ENCODE measurements at places on chromosomes 11 and 22. TPM values are rescaled to one million over a fixed set of nuclear protein-coding genes. Genes with fewer than 3 reads are reported as not detected.

VSTM5 gene
- total RNA-seq = 0.03 TPM

ENDOD1 gene
- 112 TPM for total RNA-seq

NUP50 gene
- total RNA-seq = 28.4 TPM

MS4A2 gene
- total RNA-seq = not detected
